NCI-H187 treated with DMSO at 0.1 percent for 48 hours (cell line): ENCODE measurements at places on chromosomes 11 and 22.
A peak's percentile ranks its signal among the peaks of the same experiment; 100 is the strongest.

DNA sequence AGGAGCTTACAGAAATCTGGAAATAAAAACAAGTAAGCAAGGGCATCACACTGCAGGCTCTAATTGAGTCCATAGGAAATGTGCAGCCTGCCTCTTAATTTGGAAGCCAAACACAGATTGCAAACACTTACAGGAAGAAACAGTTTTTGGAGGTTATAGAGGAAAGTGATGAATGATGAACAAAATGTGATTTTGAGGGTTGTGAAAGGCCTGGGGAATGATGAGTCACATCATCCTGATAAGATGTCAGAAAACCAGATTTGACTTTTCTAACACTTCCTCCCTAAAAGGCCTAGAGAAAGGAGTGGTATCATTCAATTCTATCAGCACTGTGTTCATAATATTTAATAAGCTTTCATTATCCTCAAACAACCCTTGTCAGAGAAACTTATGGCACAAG, 96.6 kb upstream of the POU2AF2 start:
- DNase-seq: no peak

- DNase-seq: no peak
Measured at GRCh38 chr11:36394926-36395325, 98.8 kb downstream of the PRR5L start.

- no peak for DNase-seq
Measured at GRCh38 chr11:46299451-46299961, 22.0 kb downstream of the CREB3L1 start.

DNA sequence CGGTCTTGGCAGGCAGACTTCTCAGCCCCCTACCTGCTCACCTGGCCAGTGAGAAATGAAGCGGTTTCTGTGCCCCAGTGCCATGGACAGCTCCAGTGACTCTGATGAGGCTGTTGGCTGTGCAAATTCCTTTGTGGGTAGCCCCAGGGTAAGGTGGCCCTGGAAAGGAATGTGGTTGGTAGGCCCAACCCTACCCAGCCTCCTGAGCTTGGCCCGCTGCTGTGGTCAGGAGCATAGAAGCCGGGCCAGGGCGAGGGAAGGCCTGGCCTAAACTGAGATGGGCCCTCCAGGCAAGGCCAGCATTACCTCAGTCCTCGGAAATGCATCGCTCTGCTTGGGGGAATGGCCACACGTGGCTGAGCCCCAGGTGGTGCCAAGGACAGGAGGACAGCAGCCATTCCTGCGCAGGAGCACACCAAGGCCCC, 16.9 kb downstream of the DAGLA start:
- no peak for DNase-seq

GRCh38 chr11:44760917-44761550, 34.3 kb downstream of the TSPAN18 start:
- no peak for DNase-seq

- DNase-seq: no peak
Measured at GRCh38 chr22:41939981-41940831, 6.7 kb downstream of the CENPM start.

DNA sequence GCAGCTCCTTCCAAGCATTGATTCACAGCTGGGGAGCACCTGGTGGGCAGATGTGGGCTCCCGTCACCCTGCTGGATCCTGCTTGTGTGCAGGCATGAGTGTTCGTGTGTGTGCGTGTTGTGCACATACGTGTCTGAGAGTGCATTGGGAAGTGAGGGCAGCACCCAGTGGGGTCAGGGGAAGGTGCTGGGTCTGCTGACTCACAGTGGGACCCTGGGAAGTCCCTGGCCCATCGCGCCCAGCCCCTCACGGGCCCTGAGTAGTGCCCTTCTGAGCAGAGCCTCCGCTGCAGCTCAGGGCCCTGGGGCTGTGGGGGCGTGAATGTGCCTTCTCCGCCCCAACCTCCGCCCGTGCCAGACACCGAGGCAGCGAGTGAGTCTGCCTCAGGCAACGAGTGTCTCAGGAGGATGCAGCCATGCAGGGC, 36.8 kb downstream of the WNT11 start:
- no peak for DNase-seq

DNA sequence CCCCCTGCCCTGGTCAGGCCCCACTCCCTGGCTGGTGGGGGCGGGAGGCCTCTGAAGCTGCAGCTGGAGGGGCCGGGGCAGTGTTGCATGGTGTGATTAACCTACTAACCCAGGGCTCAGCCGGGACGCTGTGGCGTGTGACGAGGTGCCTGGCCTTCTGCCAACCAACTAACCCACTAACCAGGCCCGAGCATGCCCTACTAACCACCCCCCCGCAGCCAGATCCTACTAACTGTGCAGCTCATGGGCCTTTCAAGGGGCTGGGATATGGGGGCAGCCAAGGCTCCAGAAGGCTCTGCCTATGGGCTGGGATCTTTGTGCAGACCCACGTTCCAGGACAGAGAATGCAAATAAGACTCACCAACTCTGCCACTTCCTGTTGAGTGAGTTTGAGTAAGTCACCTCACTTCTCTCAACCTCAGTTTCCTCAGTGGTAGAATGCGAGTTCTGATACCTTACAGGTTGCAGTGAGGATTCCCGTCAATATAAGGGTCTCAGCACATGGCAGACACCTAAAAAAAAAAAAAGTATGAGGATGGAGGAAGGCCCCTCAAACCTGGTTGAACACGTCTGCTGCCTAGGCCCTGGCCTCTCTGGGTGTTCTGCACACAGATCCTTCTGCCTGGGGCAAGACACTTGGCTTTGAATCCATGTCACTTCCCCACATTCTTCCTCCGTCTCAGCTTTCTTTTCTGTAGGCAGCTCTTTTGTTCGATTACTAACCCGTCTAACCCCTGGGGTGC, 14.1 kb downstream of the MIAT start:
- DNase-seq: no peak

GRCh38 chr11:30422447-30423278, 99.8 kb downstream of the ARL14EP start:
- DNase-seq: no peak

- no peak for DNase-seq
Measured at GRCh38 chr11:2295971-2296912, 5.5 kb downstream of the C11orf21 start.

- DNase-seq: no peak
Measured at GRCh38 chr11:131912134-131912533, 541.7 kb downstream of the NTM start.

GRCh38 chr22:20156611-20157429, 6.0 kb upstream of the CCDC188 start:
- no peak for DNase-seq

DNA sequence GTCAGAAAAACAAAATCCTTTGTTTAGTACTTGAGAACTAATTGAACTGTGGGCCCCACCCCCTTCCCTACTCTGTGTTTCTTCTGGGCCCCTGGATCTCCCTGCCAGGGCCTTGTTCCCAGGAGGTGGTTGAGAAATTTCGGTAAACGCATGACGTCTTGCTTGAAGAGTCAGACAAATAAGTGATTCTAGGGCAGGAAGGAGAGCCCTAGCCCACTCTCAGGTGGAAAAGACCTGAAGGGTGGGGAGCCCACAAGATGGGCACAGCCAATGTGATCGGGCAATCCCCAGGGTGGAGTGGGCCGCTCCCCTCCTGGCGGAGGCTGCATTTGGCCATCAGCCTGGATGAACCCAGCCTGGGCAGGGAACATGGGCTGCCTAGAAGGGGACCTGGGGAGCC, 16.8 kb upstream of the P2RY2 start:
- no peak for DNase-seq

DNA sequence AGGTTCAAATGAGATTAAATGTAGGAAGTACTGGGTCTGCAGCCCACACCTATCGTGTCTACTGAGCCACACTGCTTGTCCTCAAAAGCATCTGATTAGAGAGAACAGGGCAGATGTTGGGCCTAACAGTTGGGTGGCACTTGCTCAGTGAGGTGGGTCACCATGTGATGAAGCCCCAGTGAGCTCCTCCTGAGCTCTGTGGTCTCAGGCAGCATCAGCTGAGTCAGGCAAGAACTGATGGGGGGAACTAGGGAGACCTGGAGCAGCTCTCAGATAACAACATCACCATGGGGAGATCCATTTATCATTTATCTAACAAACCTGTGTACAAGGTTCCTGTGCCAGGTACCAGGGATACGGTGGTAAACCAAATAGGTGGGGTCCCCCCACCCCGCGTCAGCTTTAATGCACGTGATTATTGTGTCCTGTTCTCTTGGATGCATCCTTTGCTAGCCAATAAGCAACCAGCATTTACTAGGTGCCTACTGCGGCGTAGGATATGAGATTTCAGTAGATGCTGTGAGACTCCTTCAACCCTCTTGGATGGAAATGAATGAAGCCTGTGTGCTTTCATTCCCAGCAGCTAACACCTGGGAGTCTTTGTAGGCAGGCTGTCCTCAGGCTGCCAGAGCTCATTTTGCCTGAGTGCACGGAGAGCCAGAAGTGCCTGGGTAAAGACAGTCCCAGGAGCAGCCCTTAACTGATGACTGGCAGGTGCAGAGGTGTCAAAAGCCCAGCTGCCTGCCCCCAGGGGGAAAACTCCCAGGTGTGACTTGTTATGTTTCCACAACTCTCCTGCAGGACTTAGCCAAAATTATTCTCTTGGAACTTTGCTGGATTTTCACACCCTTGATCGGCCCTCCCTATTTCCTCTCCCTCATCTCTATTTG, 73.6 kb upstream of the NARS2 start:
- DNase-seq: peak; percentile 19
